Fibroblast of villous mesenchyme (primary cell): ENCODE measurements at places on chromosomes 12 and 14.

DNA sequence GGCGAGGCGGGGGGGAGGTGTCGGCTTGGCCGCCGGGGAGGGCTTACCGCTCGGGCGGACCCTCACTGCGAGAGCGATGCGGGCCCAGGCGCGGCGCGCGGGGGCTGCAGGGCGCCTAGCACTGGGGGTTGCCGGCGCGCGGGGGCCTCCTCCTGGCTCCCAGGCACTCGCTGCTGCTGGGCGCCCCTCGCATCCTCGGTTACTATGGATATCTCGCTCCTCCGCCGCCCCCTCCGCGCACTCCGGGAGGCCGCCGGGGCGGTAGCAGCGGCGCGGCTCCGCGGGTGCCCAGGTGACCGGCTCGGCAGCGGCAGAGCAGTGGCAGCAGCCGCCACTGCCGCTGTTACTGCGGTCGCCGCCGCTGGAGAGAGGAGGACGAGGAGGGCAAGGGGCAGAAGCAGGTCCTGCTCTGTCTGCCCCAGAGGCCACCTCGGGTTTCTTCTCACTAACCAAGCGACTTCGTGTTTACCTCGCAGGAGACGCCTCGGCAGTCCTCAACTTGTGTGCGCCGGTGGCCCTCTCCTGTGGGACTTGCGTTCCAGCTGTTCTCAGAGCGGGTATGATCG, 250.1 kb downstream of the APAF1 start:
- no peak for DNase-seq

GRCh38 chr12:60174941-60175340, 579.1 kb downstream of the SLC16A7 start:
- DNase-seq: no peak

DNA sequence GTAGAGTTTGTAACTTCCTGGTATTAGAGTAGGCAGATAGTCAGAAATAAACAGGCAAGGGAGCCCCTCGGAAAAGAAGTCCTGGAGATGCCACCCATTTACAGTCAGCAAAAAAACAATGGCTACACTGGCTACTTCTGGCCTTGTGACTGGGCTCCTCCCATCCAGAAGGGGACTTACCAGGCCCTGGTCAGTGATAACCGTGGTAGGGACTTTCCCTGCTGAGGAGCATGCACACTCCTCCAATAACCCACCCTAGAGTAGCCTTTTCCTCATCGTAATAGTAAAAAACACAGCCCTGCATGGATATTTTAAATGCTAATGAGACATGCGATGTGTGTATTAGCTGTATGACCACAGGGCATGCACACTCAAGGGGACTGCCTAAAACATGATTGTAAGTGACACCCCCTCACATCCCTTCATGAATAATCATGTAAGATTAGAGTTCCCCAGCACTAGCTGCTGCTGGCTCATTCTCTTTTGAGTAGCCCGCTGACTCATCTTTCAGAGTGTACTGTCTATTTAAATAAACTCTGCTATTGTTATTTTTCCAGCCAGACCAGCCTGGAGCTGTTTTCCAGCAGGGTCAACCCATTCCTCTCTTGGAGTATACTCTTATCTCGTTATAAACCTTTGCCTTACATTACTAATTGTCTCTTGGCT, 413.8 kb upstream of the TMTC1 start:
- DNase-seq: peak; percentile 2

DNA sequence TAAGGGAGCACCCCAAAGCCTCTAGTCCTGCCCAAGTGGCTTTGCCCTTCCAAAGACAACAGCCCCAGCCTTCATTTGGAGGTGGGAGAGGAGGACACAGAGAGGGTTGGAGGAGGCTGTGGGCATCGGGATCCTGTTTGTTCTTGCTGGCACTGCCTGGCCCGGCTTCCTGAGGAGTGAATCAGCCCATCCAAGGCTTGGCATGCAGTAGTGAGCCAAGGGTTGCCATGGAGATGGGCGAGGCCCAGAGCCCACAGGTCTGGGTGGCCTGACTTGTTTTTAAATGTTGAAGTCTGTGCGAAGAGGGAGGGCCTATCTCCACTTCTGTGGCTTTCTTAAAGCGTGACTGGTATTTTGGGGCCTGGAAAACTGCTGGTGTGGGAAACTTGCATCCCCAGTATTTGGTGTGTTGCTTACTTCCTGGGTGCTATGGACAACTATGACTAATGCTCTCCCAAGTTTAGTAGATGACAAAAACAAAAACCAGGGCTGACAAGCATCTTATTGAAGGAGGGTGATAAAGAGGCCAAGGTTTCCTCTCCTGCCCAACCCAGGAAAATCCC, 15.8 kb downstream of the CD9 start:
- peak; percentile 96 for DNase-seq

DNA sequence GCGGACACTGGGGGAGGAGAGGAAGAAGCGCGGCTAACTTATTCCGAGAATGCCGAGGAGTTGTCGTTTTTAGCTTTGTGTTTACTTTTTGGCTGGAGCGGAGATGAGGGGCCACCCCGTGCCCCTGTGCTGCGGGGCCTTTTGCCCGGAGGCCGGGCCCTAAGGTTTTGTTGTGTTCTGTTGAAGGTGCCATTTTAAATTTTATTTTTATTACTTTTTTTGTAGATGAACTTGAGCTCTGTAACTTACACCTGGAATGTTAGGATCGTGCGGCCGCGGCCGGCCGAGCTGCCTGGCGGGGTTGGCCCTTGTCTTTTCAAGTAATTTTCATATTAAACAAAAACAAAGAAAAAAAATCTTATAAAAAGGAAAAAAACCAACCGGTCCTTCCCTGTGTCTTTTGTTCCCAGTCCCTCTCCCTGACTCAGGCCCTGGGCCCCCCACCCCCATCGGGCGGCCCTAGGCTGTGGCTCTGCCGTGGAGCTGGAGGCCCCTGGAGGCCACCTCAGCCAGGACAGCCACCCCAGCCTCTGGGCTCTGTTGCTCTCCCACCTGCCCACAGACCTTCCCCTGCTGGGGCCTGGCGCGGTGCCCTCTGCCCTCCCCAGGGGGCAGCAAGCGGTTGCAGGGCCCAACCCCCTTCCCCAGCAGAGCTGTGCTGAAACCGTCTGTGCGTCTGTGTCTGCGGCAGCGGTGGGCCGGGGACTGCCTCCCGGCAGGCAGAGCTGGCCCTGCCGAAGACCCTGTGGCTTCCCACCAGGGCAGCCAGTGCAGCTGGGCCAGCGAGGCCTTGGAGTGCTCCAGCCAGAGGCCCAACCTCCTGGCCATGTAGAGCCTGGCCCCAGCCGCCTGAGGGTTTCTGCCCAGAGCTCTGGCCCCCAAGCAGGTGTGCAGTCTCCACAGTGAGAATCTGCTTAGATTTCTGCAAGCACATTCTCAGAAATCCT, 4.0 kb upstream of the CRIP2 start:
- DNase-seq: no peak

DNA sequence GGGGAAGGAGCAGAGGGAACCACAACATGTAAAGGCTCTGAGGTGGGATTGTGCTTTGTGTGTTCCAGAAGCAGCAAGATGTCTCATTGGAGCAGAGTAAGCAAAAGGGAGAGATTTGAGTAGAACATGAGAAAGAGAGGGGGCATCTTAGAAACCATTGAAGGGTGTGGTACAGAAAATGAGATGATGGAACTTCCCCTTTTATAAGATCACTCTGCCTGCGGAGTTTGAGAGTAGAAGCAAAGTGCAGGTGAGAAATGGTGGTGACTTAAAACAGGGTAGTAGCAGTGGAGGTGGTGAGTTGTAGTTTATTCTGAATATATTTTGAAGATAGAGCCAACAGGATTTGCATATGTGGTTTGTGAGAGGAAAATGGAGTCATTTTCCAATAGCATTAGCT, 56.0 kb downstream of the FBXO34 start:
- no peak for DNase-seq

DNA sequence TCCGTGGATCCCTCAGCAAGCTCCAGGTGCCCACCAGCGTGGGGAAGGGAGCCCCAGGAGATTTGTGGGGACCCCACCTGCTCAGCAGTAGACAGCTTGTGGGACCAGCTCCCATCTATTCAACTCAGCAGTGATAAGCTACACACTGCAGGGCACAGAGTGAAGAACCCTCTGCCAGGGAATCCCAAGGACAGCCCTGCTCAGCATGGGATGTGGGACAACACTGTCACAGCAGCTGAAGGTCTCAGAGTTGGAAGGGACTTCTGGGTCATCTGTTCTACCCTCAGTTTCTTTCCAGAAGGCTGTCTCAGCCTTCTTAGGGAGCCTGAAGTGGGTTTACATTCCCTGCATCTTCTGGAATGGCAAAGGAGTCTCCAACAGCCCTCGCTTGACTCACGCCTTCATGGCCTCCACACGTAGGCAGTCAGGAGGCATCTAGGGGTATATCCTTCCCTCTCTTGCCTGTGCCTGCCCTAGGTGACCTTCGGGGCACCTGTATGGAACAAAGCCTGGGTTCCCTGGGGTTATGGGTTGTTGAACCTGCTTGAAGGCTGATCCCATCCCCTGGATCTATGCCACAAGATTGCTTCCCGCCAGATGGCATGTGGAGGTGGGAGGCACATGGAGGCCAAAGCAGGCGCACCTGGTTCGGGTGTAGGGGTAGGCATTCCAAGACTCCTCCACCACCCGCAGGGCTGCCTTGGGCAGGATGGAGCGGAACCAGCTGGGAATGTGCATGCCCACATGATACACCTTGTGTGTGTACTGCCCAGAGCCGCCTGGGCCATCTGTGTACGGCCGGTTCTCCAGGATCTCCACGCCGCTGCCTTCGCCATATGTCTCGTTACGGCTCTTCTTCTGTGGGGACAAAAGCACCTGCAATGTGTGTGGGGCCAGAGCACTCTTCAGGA, 33.0 kb downstream of the ARL6IP4 start:
- no peak for DNase-seq

DNA sequence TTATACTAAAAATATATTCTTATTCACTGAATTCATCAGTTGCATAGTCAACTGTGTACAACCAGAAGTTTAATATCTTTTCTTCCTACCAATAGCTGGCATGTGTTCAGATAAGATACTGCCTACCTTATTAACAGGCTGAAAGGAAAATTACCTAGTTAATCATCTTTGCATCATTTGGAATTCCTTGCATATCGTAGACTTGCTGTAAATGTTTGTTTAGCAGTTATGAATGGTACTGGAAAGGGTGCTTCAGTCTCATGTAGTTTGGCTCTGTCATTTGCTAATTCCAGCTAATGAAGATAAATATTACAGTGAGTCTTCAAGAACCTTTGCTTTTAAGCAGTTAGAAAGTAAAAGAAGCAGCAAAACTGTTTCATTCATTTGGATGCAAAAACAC, 84.4 kb downstream of the PPHLN1 start:
- DNase-seq: no peak

- no peak for DNase-seq
These were observed 675 bp downstream of the NEDD8 start for GRCh38 chr14:24231263-24232120.

GRCh38 chr12:50403001-50403440, 2.3 kb downstream of the LARP4 start:
- no peak for DNase-seq

- DNase-seq: no peak
These were observed 1.7 kb downstream of the PAWR start for GRCh38 chr12:79689061-79689476.

DNA sequence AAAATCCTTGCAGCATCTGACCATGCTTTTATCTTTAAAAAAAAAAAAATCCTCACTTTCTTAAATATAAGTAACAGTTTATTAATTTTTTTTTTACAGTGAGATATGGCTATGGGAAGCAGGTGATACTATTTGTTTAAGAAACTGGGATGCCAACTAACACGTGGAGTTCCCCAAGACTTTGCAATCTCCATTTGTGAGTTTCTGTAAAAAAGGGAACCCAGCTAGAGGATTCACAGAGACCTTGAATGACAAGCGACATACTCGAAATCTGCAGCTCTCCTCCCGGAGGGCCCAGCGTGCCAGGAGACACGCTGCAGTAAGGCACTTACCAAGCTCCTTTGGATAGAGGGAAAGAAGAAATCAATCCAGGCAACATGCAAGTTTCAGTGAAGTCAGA, 30.1 kb downstream of the SLC15A4 start:
- no peak for DNase-seq

DNA sequence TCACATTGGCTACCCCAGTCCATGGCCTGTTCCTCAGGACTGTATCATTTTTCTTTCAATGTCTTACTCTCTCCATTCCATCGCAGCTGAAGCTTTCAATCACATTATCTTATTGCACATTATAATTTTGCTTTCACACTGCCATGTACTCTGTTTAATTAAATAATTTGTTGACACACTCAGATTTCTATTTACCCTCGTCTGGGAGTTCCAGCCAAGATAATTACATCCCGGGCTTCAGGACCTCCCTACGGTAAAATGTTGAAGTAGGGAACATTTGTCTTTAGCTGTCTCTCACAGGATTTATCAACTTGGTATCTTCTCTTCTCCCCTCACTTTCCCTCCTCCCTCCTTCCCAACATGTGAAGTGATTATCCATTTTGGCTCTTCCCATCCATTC, 177.2 kb upstream of the RASSF8 start:
- no peak for DNase-seq

- no peak for DNase-seq
These were observed 115.4 kb upstream of the VRK1 start for GRCh38 chr14:96681829-96682228.

DNA sequence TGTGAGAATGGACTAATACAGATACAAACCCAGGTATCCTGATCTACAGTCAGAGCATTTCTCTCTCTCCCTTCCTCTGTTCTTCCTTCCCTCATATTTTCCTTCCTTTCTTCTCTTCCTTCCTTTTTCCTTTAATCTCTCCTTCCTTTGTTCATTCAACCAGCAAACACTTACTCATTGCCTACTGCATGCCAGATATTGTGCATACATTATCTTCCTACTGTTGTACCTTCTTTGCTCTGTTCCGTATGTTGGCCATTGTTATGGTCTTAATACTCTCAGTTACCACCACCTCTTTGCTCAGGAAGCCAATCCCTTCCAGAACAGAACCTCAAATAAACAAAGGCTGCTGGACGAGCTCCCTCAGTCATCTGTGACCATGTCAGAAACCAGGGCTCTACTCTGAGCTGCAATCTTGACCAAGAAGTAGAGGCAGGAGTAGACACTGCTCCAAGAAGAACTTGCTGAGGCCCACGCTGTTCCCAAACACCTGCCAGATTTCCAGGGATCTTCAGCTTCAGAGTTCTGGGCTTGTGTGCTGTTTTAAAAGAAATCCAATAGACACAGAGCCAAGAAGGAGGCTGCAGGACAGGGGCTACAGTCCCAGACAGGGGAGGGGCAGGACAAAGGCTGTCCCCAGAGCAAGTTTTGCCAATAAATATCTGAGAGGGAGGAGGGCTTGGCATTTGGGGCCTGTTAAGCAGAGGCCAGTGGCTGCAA, 526.7 kb upstream of the TBX3 start:
- no peak for DNase-seq

DNA sequence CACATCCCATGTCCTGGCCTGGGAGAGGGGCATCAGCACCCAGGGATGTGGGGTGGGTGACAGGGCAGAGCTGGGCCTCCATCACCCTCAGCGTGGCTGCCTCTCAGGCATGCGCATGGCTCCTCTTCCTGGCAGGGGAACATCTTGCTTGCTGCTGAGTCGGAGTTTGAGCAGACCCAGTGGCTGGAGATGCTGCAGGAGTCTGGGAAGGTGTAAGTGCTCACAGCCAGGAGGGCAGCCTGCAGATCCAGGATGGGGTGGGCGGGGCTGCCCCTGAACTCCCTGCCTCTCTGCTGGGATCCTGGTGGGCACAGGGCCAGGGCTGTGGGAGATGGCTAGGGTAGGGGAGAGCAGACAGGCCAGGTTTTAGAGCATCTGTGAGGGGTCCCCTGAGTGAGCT, 16.2 kb downstream of the PLEKHD1 start:
- DNase-seq: no peak
